Suppressor macrophage (primary cell): ENCODE measurements at places on chromosomes 3 and 15.

DNA sequence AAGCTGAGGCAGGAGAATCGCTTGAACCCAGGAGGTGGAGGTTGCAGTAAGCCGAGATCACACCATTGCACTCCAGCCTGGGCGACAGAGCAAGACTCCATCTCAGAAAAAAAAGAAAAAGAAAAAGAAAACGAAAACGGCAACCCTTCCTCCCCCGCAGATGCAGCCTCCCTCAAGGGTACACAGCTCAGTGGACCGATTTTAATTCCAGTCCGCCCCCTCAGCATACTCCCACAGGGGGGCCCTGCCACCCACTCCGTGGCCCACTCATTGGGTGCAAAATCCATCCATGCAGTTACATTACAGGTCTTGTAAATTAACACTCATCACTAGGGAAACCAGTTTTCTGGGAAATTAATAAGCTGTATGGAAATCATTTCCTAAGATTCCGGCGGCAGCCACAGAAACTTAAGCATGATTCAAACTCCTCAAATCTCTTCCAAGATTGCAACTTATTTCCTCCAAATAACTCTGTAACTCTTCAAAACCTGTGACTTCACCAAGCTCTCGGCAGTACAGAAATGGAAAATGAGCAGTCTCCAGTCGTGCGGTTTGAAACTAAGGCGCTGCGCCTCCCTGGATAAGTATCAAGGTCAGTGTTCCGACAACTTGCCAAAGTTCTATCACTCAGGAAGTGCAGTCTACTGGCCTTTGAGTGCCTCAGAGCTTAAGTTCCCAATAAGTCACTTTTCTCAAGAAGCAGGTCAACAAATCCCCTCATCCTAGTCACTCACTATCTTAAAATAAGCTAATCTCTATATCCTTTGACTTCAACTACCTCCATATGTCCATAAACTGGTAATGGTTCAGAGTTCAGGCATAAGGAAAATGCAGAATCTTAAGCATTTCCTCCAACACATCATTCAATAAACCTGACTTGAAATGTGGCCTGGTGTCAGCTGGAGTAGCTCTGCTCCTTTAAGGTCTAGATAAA lies 24.7 kb upstream of the KLHL6 start:
- DNase-seq: no peak

DNA sequence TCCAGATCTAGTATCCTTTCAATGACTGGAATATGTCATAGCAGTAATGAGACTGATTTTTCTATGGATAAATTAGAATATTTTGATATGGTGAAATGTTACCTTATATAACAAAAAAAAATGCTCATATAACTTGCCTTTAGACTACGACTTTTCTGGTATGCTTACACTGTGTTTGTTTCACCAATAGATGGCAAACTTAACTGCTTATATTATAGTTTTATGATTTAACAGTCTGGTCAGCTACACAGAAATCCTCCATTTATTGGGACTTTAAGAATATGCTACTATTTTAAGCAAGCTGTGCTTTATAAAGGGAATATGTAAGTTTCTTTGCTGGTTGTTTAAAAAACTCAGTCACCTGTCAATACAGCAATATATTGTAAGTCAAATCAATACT lies 205.6 kb downstream of the VGLL3 start:
- DNase-seq: no peak

DNA sequence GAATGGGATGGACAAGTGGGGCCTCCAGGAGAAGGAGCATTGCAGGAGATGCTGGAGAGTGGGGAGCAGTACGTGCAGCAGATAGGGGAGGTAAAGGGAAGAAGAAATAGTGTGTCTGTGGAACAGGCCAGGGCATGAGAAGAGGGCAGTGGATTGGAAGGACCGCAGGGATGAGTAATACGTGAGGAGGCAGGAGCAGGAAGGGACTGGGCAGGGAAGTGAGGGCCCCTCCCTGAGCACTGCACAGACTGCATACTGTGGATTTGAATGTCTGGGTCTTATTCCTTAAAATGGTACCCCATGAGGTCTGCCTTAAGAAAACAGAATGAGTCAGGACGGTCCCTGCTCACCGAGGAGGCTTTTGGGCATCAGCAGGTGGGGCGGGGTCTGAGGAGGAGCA lies 210.0 kb upstream of the NDN start:
- DNase-seq: no peak

- peak; percentile 19 for DNase-seq
These were observed 345.0 kb downstream of the GRM7 start for GRCh38 chr3:7205962-7206361.

DNA sequence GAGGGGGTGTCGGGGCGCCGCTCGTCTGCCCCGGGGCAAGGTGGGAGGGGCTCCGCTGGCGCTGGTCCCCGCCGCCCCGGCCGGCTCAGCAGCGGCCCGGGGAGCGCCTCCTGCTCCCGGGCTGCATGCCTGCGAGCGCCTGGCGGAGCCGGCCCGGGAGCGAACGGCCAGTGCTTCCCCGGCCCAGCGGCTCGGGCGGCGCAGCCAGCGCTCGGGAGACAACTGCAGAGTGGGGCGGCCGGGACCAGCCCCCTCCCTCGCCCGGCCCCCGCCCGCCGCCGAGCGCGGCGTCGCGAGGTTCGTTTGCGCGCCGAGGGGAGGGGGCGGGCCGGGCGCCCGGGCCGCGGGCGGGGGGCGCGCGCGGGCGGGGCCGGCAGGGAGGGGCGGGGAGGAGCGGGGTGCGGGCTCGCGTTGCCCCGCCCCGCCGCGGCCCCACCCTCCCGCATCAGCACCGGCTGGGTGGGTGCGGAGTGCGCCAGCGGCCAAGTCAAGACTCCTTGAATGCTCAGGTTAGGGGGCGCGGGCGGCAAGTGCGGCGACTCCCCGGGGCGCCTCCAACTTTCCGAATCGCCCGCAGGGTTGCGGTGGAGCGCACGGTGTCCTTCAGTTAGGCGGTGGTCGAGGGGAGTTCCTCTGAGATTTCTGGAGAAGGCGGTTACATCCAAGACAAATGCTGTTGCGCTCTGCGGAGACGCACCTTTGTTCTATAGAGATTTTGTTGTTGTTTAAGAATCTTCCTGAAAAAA lies at the start of gene RGMA:
Gene RGMA (minus strand): TSS at position 231 of the 746 bp plus-strand sequence. CDS start 279 bp downstream, outside the sequence.
- peak; percentile 28 for DNase-seq

DNA sequence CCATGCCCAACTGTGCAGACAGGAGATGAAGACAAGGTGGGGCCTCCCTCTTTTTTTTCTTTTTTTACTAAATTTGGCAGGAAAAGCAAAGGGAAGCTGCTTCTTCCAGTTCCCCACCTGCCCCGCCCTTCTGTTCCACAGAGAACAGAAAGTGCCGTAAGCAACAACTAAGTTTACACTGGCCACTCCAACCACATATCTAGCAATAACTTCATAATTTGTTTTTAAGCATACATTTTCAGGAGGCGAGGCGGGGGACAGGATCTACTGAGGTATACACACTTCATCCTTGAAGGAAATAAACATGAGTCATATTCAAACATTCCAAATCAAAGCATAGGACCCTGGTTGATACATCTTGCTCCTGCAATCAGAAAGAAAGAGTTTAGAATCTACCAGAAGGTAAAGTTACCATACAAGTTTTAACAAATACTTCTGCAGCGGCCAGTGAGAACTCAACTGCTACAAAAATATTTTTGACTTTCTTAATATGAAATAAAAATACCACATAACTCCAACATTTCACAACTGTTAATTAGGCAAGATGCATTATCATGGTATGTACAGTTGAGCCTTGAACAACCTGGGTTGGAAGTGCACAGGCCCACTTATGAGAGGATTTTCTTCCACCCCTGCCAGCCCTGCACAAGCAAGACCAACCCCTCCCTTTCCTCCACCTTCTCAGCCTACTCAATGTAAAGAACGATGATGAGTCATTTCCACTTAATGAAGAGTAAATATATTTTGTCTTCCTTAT lies 50.7 kb downstream of the FOXP1 start:
- DNase-seq: no peak

- no peak for DNase-seq
These were observed 256.0 kb upstream of the ZPLD1 start for GRCh38 chr3:102178817-102179216.

GRCh38 chr15:97196048-97197014 lies 764.2 kb upstream of the ARRDC4 start:
- DNase-seq: no peak

DNA sequence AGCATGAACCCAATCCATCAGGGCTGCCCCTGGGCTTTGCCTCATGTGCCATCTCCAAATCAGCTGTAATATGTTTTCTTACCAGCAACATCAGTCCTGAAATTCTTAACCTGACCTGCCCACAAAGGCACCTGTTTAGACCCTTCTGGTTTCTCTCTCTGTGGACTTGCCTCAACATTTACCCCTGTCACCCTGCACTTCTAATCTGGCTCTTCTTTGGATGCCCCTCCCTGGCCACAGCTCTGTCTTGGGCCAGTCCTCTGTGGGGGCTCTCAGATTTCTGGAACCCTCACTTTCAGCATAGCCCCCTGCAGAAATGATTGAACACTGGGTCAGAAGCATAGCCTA lies 168.7 kb upstream of the STAC start:
- no peak for DNase-seq

GRCh38 chr3:112856537-112856936 lies 9.9 kb upstream of the CD200R1L start:
- no peak for DNase-seq

- no peak for DNase-seq
These were observed 121.7 kb downstream of the CHDH start for GRCh38 chr3:53724566-53724965.

DNA sequence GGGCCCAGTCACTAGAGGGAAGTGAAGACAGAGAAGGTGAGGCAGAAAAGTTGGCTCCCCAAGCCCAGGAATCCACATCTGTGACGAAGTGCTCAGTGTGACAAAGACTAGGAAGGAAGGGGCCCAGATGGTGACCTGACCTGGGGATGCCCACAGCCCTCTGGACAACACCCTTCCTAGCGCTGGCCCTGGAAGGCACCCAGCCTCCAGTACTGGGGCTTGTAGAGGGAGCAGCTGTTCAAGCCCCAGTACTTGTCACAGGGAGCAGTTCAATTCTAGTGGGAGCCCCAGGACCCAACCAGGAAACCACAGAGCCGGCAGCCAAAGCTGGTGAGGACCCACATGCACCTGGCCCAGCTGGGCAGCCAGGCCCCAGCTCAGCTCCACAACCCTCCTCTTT lies 190.8 kb downstream of the XXYLT1 start:
- no peak for DNase-seq

GRCh38 chr15:43441316-43441715 lies 51.6 kb downstream of the TP53BP1 start:
- DNase-seq: no peak

GRCh38 chr3:64783200-64783599 lies 95.4 kb upstream of the ADAMTS9 start:
- DNase-seq: no peak

- DNase-seq: no peak
These were observed 298.1 kb upstream of the KCNMB2 start for GRCh38 chr3:178238179-178238578.

- DNase-seq: no peak
These were observed 143.8 kb upstream of the IL12A start for GRCh38 chr3:159844801-159845261.

- DNase-seq: no peak
These were observed 28.2 kb upstream of the SOX2 start for GRCh38 chr3:181683563-181683962.

- DNase-seq: peak; percentile 60
These were observed 34.5 kb upstream of the ST3GAL6 start for GRCh38 chr3:98728672-98729071.

- DNase-seq: no peak
These were observed 174.4 kb downstream of the ARRDC4 start for GRCh38 chr15:98134905-98135304.

GRCh38 chr3:159994182-159994581 lies 5.5 kb downstream of the IL12A start:
- no peak for DNase-seq

DNA sequence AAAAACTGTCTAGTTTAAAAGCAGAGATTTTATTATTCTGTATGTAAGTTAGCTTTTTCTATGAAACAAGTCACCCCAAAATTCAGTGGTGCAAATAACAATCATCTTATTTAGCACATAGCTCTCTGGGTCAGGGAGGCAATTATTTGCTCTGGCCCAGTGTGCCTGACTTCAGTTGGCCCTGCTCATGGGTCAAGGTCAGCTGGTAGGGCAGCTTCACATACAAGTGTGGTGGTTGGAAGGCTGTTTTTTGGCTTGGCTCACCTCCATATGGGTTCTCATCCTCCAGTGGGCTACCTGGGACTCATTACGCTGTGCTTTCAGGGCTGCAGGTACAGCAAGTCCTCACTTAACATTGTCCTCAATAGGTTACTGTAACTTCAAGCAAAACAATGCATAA lies 228.6 kb downstream of the NR2F2 start:
- no peak for DNase-seq

DNA sequence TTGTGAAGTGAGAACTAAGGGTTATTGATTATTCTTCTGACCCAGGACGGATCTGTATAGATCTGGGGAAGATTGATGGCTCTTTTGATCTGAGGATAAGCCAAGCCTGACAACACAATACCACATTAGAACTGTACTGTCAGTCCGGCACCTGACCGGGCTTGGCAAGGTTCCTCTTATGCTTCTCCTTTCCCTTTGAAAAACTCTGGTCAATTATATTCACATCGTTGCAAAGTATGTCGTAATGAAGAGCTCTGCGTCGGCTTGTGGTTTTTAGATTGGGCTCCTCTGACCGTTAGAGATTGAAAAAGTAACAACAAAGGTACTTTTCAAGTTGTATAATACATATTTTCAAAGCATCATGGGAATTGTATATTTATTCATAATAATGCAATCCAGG lies 389.8 kb downstream of the NR2F2 start:
- peak; percentile 68 for DNase-seq

- no peak for DNase-seq
These were observed 58.7 kb upstream of the BCHE start for GRCh38 chr3:165895919-165896318.

DNA sequence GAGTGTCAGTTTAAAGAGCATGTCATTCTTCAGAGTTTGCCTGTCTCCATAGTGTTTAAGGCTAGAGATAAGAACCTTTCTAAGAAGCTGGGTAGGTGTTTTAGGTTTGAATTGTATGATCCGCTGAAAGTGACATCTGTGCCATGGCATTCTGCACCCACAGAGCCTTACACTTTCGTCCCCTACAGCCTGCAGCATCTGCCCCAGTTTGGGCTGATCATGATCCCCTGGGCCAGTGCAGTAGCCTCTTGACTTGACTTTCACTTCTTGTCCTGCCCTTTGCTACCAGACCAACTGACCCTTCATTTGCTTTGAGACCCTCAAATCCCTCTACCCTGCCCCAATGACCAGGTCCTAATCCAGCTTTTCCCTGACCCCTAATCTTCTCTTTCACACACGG lies 81.6 kb downstream of the SOX14 start:
- no peak for DNase-seq
